Neural crest cell (in vitro differentiated cells): ENCODE measurements at places on chromosomes 1 and 21. TPM values are rescaled to one million over a fixed set of nuclear protein-coding genes. Genes with fewer than 3 reads are reported as not detected.

- no peak for DNase-seq
- no peaks in the 10 kb centered on the region for H3K27me3 ChIP-seq
- H3K36me3 ChIP-seq, result no peaks in the 10 kb centered on the region
These were observed 498.7 kb downstream of the SMYD3 start for GRCh38 chr1:246008363-246008831.

DNA sequence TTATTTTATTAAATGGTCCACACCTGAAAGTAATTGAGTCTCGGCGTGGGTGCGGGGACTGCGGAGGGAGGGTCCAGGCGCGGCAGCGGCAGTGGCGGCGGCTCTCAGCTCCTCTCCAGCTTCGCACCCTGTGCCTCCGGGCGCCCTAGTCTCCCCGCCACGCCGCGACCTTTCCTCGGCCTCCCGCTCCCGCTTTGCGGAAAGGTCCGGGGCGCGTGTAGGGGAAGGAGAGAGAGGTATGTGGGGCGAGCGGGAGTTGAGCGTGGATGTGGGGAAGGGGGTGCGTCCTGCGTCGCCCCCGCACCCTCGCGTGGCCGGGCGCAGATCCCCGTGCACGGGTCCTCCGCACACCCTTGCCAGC is 13.4 kb upstream of the ALX3 start:
- peaks cover 86% of the 10 kb centered on the region for H3K27me3 ChIP-seq
- H3K4me3 ChIP-seq, result no peak overlapping the region
- no peak overlapping the region for H3K27ac ChIP-seq
- H3K36me3 ChIP-seq, result no peaks in the 10 kb centered on the region
- peaks cover 8% of the 10 kb centered on the region for H3K4me1 ChIP-seq
- no peak for DNase-seq

The TMPRSS3 gene
- not detected in 2 replicates for total RNA-seq

DNA sequence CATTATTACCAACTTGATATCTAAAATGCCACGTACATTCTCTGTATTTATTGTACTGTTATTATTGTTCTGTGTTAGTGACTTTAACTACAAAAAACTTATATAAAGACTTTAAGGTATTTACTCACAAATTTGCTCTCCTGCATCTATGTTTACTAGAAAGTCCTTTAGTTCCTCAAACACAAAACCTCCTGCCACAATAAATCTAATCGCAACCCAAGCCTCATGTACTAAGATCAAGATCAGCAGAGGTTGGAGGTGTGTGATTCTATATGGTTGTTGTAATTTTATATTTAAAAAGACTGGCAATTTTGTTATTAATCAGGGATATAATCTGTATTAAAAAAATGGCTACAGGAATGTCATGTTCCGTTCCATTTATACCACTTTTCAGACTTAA is 68.6 kb downstream of the VAV3 start:
- no peaks in the 10 kb centered on the region for H3K4me1 ChIP-seq
- no peak overlapping the region for H3K4me3 ChIP-seq
- no peak overlapping the region for H3K27ac ChIP-seq
- DNase-seq, result no peak

The CD101 gene
- total RNA-seq, result 3.7 and 4.3 TPM in 2 replicates
